ENCODE measurements at places on chromosomes 2 and 18.

DNA sequence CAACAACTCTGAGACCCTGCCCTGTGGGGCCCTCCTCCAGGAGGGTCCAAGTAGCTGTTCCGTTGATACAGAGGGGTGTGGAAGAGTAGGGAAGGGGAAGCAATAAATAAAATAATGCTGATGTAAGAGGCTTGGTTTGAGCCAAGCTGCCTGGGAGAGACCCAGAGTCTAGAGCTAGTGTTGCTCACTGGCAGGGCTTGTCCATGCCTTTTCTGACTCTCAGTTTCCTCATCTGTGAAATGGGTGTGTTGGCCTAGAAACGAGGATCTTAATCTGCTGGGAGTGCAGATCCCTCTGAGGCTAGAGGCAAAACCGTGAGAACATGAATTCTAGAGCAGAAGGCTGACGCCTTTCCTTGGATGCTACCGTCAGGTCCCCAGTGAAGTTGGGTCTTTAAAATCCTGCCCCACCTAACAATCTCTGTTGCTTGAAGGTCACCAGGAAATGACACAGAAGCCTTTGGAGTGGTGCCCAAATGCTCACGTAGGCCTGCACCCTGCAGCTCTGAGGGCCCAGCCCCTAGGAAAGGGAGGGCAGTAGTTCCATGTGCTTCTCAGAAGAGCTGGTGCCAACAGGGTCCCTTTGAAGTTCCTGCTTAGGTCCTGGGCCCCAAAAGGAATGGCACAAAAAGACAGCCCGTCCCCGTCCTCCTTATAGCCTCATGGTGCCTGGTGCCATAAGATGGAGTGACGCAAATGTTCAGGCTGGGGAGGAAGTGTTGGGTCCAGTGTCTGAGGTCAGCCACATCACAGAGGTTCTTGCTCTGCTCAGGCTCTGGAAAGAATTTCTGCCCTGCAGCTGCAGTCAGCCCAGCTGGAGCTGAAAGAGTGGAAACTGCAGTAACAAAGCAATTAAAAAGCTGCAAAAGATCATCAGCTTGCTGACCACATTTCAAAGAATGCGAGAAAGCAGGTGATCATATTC, 73.2 kb upstream of the SMAD2 start:
- no peak for DNase-seq

- no peak for DNase-seq
These were observed 109.0 kb upstream of the SLC35G4 start for GRCh38 chr18:11500153-11501122.

DNA sequence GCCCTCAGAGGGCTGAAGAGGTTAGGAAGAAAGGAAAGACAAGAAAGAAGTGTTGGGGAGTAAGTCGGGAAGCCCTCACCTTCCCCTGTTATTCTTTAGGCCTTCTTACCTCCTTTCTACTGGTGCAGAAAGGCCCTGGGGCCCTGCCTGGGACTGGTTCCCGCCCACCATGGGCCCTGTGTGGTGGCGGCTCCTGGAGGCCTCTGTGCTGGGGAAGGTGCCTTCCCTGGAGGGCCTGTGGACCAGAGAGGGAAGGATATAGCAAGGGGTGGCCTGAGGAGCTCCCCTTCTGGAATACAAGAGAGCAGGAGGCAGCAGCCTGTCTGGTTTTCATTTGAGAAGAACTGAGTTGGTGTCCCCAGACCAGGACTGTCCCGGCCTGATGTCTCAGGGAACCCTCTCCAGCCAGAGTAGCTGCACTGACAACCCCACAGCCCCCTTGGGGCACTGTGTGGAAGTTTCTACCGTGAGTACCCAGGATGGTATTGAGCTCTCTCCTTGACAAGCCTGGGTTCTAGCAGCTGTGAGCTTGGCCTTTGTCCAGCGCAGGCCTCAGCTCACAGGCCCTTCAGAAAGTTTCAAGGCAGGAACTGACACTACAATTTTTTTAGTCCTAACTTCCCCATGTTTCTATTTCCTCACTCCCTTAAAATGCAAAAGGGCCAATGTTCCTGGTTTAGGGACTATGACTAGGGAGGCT, 47.1 kb downstream of the EFR3B start:
- DNase-seq = no peak

- no peak for DNase-seq
These were observed 386.5 kb downstream of the DLGAP1 start for GRCh38 chr18:4068552-4069158.

GRCh38 chr2:239178484-239178883, 222.3 kb downstream of the HDAC4 start:
- DNase-seq = no peak

- no peak for DNase-seq
These were observed 15.7 kb downstream of the CNDP2 start for GRCh38 chr18:74511823-74512222.

DNA sequence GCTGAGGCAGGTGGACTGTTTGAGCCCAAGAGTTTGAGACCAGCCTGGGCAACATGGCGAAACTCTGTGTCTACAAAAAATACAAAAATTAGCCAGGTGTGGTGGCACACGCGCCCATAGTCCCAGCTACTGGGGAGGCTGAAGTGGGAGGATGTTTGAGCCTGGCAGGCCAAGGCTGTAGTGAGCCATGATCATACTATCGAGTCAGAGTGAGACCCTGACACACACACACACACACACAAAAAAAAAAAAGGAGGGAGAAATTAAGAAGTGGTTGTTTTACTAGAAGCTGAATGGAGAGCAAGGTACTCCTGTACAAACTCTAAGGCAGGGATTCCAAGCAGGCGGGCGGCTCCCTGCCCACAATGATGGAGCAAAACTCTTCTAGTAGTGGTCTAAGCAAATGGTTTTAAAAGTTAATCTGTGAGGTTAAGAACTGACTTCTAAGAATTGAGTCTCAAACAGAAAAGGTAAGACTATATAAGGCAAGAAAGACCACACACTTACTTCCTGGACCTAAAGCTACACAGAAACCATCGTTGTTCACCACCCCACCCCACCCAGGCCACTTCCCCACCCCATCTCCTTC, 2.6 kb downstream of the ANKRD44 start:
- no peak for DNase-seq

- no peak for DNase-seq
These were observed 415.2 kb upstream of the NETO1 start for GRCh38 chr18:73283032-73283431.

GRCh38 chr2:196220671-196221070, 49.3 kb upstream of the STK17B start:
- no peak for DNase-seq

GRCh38 chr2:209933499-209934483, 68.6 kb upstream of the RPE start:
- DNase-seq = no peak

- no peak for DNase-seq
These were observed 93.0 kb upstream of the KLHL29 start for GRCh38 chr2:23292024-23292423.

DNA sequence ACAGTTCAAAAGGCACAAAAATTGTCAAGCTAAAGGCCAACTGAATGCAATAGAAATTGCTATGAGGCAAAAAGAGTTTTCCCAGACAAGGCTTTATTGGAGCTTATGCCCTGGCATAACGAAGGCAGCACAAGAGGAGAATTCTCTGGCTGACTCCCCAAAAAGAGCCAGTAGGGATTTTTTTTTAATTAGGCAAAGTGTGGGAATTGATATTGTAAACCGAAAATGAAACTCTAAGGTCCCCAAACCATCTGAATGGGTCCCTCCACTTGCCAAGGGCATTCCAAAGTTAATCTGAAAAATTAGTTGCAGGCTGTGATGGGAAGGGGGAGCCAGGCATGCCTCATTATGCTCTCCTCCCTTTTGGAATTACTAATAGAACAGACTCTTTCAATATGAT, 118.9 kb downstream of the SPOPL start:
- DNase-seq = no peak

DNA sequence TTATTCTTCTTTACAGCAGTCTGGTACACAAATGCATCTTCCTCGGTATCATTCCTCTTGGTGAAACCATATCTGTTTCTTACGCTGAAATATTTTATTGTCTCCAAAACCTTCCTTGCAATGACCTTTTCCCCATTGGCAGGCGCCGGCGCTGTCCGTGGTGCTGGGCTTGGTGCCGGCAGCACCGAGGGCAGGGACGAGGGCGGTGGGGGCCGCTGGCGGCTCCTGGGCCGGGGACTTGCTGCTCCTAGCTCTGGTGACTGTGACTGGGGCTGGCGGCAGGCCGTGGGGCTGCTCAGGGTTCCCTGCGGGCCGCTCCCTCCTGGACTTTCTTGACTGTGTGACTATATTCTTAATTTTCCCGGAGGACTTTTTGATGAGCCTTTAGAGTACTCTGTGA, 72.5 kb downstream of the GPR39 start:
- no peak for DNase-seq

- DNase-seq = no peak
These were observed 2.2 kb downstream of the SETBP1 start for GRCh38 chr18:44682871-44683221.

DNA sequence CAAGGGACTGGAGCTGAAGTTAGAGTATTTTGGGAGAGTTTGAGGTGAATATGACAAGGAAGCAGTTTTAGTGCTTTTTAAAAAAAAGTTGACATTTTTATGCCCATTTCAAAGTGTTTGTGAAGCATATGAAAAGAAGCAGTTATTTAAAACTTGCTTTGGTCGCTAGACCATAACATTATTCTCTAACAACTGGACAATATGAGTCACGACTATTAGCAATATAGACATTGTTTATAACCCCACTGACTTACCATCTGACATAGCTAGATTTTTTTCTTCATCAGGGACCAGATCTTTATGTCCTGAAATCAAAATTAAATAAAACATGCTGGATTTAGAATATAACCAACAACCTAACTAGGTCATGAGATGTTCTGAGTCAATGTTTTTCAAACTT, 22.6 kb upstream of the DYTN start:
- DNase-seq = no peak

DNA sequence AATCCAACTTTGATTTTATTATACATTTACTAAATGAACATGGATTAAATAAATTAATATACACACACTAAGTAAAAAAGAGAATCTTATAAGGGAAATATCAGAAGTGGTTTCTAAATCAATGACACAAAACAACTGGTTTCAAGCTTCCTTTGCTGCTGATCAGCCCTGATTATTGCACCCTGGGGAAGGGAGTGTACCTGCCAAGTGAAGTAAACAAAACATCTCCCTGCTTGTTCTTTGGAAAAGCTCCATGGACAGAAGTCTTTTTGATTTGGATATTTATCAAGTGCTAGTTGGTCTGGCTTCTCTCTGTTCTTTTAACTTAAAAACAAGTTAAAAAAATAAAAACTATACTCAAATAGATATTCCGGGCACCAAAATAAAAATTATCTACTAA, 190.1 kb downstream of the PDE11A start:
- no peak for DNase-seq

DNA sequence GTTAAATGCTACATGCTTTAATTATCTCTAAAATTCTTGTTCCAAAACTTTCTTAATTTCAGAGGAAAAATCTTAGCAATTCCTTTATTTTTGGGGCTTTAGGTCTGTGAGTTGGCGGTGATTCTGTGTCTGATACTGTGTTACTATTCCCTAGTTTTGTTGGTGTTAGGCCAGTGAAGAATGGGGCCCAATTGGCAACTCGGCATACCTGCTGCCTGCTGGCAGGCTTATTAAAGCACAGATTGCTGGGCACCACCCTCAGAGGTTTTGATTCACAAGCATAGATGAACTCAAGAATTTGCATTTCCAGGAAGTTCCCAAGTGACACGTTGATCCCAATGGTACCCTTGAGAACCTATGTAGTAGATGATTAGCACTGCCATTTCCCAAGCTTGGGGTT, 101.6 kb downstream of the OSBPL6 start:
- DNase-seq = no peak

GRCh38 chr18:35573531-35573930, 8.0 kb upstream of the GALNT1 start:
- DNase-seq = no peak

GRCh38 chr2:200351815-200352214, 45.3 kb downstream of the SPATS2L start:
- DNase-seq = no peak

DNA sequence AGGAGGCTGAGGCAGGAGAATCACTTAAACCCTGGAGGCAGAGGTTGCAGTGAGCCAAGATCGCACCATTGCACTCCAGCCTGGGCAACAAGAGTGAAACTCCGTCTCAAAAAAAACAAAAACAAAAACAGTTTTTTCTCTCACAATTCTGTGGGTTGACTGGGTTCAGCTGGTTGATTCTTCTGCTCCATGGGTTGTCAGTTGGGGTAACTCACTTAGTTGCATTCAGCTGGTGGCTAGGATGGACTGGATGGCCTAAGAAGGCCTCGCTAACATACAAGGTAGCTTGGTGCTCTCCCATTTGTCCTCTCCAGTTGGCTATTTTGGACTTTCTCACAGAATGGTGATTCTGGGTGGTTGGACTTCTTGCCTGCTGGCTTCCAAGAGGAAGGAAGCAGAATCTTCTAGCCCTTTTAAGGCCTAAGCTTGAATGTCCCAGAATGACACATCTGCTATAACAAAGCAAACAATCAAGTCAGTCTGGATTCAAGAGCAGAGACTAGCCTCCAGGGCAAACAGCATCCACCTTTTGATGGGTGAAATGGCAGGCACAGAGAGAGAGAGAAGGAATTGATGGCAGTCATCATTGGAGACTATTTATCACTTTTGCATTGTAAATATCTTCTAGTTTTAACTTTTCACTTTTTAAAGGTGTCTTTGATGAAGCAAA, 17.9 kb downstream of the LAMA3 start:
- no peak for DNase-seq

GRCh38 chr2:85718009-85718391, 23.8 kb downstream of the GNLY start:
- DNase-seq = no peak

- no peak for DNase-seq
These were observed 69.8 kb downstream of the TNS1 start for GRCh38 chr2:217932803-217933616.

DNA sequence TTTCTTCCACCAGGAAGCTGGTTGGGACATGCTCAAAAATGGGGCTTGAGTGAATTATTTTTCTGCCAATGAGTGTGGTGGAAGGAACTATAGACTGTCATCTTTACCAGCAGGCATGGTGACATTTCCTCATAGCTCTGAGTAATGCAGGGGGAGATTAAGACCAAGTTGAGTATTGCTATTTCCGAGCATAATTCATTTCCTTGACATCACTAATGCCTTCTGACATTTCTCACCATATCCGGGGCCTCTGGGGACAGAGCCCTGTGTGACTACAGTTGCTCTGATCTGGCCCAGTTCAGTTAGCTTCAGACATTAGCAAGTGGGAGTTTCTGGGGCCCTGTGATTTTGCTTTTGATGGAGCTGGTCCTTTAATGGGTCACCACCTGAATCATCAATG, 410.4 kb downstream of the MEIS1 start:
- no peak for DNase-seq

DNA sequence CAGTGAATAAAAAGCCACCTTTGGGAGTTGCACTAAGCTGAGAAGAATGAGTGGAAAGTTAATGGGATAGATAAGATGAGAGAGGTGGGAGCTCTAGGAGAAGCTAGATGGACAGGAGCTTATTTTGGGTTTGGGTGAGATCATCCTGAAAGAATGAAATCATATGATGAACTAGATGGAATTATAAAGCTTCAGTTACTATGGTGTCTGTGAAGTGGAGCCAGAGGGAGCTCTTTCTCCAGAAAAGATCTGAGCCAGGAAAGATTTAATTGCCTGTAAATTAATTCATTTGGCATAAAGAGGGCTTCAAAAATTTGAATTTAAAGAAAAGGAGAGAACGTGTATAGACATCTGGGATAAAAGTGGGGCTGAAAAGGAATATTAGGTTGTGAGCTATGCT, 10.3 kb downstream of the DNAH6 start:
- DNase-seq = no peak

- DNase-seq = no peak
These were observed 233.4 kb upstream of the GALNT5 start for GRCh38 chr2:157024129-157024528.

Measured in stimulated activated CD4-positive, alpha-beta T cell treated with anti-CD3 and anti-CD28 coated beads, Interleukin-1b, Interleukin-23, amount 100 ng/mL, for 4 hours (primary cell).